ENCODE measurements at places on chromosomes 6 and 20.

GRCh38 chr6:43093436-43094289 lies 17.5 kb downstream of the PTK7 start:
- no peak for DNase-seq

DNA sequence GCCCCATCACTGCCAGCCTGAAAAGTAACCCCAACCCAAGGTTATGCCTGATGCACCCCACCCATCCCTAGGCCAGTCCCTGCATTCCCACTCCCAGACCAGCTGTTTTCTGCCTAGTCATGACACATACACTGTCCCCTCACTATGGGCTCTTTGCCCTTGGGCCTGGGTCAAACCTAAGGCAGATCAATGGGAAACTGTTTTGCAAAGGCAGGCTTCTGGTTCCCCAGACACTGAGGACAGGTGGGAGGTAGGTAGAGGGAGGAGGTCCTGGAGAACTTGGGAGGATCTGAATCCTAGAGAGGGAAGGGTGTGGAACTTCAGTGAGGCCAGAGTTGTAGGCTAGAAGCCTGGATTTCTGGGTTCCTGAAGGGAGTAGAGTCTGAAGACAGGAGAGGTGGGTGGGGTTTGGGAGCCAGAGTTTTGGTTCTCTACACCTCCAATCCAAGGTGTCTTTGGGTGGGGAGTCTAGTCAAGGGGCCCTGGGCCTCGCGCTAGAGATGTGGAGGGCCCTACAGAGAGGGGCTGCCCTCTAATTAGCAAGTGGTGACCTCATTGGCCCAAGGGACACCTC lies 2.0 kb downstream of the CLIC1 start:
- DNase-seq = no peak

DNA sequence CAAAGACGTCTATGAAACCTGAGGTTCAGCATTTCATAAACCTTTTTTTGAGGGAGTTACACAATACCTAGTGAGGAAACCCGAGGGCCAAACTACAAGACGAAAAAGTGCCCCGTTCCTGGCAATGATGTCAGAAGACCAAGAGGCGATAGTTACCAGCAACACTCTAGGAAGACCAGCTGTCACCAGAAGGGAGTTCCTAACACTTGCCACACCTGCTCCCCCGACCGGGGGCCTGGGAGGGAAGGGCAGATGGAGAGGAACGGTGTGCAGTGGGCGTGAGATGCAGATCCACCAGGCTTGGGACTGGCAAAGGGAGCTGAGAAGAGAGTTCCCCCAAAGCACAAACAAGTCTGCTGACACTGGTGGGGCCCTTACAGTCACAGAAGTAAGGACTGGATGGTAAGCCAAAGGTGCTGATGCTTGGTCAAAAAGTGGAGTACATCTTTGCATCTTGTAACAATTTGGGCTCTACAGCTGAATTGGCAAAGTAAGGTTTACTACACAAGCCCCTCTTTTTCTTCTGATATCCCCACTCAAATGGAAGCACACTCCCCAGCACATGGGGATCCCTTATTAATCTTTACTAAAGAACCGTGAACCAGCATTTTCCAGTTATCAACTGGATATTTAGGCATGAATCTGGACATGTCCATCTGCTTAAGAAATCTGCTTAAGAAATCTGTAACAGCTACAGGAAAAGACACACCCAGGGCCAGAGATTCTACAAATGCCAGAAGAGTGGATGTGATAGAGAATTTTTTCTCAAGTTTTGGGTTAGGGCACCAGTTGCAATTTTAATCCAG lies 38.5 kb downstream of the PANK2 start:
- no peak for DNase-seq

GRCh38 chr6:13404228-13404891 lies 76.0 kb upstream of the TBC1D7 start:
- no peak for DNase-seq

DNA sequence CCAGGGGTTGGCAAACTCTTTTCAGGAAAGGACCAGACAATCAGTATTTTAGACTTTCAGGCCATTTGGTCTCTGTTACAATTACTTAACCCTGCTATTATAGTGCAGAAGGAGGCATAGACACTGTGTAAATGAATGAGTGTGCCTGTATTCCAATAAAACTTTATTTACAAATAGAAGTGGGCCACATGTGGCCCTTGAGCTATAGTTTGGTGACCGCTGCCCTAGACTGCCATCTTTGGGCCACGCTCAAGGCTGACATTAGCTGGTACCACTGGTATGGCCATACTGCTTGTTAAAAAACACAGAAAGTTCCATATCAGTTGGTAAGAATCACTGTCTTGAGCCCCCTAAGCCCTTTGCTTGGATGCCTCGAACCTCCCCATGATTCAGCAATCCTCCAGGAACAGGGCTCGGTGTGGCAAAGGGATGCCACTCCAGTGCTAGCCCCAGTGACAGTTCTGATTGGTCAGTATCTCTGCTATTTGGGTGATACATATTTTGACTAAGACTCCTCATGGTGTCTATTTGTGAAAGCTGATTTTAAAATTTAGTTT lies 23.3 kb upstream of the SNRNP48 start:
- DNase-seq = no peak

DNA sequence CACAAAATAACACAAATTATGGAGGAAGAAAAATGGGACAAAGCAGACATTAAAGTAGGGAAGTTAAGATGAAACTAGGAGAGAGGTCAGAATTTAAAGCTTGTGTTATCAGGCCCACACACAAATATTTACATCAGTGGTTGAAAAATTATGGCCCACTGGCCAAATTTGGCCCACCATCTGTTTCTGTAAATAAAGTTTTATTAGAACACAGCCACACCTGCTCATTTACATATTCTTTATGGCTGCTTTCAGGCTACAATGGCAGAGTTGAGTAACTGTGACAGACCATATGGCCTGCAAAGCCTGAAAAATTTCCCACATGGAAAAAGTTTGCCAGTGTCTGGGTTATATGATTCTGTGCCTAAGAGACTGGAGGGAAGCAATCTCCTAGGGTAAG lies 49.0 kb downstream of the SLC22A23 start:
- DNase-seq = no peak

GRCh38 chr6:149127212-149127611 lies 190.3 kb upstream of the TAB2 start:
- no peak for DNase-seq

- peak; percentile 70 for DNase-seq
Observed at GRCh38 chr20:63434599-63435378, 37.7 kb downstream of the KCNQ2 start.

GRCh38 chr20:48284837-48285236 lies 499.6 kb upstream of the SULF2 start:
- no peak for DNase-seq

DNA sequence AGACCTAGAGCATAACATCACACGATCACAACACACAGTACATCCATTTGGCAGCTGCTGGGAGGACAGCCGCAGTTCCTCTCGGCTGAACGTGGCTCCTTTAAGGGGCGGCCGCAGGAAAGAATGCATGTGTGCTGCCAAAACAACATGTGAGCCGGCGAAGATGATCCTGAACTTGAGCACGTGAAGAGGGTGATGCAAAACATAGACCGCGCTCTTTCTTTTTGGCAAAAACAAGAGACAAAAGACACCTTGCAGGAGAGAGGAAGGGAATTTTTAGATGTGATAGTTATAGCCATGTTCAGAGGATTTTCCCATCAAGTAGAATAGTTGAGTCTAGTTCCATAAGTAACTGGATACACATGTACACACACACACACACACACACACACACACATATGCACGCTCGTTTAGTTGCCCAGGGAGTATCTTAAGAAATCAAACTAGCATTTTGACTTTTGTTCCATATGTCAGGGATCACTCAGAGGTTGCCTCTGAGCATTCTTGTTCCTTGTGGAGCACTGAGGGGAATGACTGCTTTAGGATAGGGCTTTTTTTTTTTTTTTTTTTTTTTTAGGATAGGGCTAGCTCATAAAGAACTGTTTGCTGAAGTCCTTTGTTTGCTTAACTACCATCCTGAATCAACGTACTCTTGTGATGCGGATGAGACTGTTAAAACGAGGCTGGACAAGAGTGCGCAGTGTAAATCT lies 21.7 kb upstream of the RANBP9 start:
- no peak for DNase-seq

GRCh38 chr6:163566056-163566455 lies 151.5 kb downstream of the QKI start:
- DNase-seq = no peak

GRCh38 chr6:150249261-150249660 lies 106.4 kb downstream of the PPP1R14C start:
- no peak for DNase-seq

DNA sequence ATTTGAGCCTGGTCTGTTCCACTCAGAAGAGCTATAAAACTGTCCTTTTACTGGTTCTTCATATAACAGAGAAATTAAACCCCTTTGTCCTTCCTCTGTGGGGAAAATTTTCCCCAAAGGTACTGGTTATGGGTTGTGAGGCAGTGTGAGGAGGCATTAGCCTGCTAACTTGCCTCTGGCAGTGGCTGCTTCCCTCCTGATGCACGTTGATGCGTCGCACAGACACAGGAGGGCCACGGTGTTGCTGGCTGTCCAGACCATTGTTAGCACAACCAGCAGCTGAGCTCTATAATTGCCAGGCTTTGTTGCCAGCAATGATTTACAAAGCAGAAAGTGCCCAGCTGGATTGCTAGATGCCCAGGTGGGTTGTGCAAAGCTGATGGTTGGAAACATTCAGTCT lies 10.1 kb downstream of the AAR2 start:
- no peak for DNase-seq

DNA sequence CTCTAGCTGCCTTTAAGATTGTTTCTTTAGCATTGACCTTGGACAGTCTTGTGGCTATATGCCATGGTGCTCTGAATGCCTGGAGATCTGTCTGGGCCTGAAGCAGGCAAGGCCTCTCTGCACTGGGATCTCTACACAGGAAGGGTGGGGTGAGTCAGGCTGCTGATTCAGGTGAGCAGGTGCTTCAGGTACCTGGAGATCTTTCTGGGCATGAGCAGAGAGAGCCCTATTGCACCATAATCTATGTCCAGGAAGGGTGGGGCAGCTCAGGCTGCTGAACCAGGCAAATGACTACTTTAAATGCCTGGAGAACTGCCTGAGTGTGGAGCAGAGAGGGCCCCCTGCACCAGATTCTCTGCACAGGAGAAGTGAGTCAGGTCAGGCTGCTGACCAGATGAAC lies 94.5 kb downstream of the TPBG start:
- DNase-seq = no peak

DNA sequence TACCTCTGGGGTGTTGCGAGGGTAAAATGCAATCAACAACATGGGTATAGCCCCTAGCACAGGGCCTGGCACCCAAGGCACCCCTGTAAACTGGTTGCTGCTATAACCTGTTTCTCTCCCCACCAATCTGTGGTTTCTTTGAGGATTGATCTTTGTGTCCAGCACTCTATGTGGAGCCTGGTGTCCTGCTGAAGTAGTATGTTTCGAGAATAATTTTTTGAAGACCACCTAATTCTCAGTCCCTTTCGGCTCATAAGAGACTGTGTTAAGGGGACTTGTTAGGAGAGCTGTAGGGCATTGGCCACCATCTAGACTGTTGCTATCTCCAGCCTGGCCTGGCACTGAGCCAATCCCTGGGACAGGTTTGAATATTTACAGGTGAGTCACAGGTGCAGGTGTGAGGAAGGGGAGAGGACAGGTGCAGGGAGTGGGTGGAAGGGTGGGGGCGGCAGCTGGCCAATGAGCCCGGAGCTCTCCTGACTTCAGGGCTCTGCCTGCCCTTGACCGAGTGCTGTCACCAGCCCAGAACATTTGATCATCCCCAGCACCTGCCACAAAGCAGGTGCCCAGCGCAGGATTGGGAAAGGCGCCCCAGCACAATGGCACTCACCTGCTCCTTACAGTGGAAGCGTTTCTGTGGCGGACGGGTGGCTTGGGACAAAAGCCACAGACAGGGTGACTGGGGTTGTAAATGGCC lies 8.1 kb upstream of the C20orf144 start:
- DNase-seq = no peak

GRCh38 chr6:76885861-76886301 lies 577.4 kb downstream of the HTR1B start:
- DNase-seq = no peak

- DNase-seq = no peak
Observed at GRCh38 chr6:119614138-119614537, 264.6 kb upstream of the MAN1A1 start.

DNA sequence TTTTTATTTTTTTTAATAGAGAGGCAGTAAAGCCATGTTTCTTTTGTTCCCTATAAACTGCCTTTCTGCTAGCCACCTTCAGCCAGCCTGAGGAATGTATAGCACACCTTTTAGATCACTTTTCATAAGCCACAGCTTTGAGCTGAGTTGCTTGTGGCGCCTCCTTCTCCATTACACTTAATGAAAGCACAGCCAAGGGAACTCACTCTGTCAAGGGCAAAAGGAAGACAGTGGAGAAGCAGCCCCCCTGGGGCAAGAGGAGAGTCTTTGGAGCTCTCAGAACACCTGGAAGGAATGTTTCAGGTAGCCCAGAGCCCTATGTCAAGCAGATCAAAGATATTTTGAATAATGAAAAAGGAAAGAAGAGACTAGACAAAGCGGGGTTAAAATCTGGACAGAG lies 235.1 kb downstream of the CLIC5 start:
- DNase-seq = no peak

DNA sequence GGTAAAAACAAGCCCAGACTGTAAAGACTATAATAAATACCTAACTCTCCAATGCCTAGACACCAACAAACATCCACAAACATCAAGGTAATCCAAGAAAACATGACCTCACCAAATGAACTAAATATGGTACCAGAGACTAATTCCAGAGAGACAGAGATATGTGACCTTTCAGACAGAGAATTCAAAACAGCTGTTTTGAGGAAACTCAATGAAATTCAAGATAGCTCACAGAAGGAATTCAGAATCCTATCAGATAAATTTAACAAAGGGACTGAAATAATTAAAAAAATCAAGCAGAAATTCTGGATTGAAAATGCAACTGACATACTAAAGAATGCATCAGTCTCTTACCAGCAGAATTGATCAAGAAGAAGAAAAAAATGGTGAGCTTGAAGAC lies 26.6 kb downstream of the NCOA6 start:
- DNase-seq = no peak

DNA sequence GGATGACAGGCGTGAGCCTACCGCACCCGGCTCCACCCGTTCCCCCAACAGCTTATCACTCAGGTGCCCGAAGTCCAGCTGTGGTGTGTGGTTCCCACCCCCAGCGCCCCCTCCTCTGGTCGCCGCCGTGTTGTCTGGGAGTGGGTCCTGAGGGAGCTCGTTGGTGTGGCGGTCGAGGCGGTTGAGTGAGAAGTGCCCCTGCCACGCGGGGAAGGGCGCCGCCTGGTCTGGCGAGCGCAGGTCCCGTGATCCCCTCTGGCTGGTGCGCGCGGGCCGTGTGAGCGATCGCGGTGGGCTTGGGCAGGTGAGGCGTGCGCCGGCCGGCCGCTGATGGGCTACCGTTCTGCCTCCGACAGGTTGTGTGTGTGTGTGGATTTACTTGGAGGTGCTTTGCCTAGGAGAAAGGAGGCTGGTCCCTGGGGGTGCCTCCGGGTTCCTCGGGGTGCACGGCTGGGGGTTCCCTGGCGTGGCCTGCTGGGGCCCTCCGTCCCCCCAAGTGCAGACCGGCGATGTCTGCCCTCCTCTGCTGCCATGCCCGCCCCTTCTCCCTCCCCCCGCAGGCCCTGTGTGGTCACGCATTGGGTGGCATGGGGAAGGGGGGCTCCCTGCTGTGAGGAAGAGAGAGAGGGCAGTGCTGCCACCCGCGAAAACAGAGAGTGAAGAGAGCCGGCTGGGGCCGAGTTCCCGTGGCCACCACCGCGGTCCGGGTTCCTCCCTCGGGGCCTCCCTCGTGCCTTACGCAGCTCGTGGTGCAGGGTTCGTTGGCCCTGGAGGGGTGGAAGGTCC lies 336.0 kb upstream of the DEFB115 start:
- DNase-seq = no peak

GRCh38 chr6:90413867-90414266 lies 117.2 kb upstream of the BACH2 start:
- peak; percentile 84 for DNase-seq

GRCh38 chr6:168432196-168432595 lies 8.8 kb upstream of the SMOC2 start:
- no peak for DNase-seq
